ENCODE measurements at places on chromosomes 16 and 17.

- no peak for DNase-seq
These were observed 273.0 kb upstream of the TBX2 start for GRCh38 chr17:61126473-61127249.

GRCh38 chr16:27838536-27839175 lies 224.9 kb downstream of the GSG1L start:
- no peak for DNase-seq

GRCh38 chr16:4868026-4868425 lies 20.7 kb downstream of the UBN1 start:
- no peak for DNase-seq

- DNase-seq = no peak
These were observed 1.6 kb downstream of the HSD11B2 start for GRCh38 chr16:67432506-67432890.

DNA sequence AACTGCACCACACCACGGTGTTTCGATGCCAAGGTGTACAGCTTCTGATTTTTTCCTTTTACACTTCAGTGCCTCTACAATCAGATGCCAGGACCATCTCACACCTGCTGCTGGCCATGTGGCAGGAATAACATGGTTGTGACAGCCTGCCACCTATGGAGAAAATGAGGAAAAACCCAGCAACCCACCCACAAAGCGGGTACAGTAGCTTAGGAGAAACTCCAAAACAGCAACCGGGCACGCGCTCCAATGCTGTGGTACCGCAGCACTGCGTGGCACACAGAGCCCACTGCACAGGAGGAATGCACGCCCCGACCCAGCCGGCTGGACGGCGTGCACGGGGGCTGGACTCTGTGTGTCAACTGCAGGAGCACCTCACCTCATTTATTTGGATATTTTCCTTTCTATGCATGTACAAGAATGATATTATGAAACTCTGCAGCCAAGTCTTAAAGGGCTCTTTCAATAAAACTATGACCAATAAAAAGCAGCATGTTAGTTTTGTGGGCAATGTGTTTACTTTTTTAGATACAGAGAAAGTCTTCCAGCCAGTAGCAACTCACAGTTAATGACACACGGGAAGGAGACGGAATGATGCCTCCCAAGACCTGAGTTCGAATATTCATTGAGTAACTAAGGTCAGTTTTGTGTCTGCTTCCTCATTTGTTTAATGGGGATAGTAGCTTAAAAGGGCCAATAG lies 45.9 kb downstream of the MAP1LC3B start:
- no peak for DNase-seq

GRCh38 chr17:39706383-39706782 lies 6.5 kb downstream of the ERBB2 start:
- DNase-seq = no peak

DNA sequence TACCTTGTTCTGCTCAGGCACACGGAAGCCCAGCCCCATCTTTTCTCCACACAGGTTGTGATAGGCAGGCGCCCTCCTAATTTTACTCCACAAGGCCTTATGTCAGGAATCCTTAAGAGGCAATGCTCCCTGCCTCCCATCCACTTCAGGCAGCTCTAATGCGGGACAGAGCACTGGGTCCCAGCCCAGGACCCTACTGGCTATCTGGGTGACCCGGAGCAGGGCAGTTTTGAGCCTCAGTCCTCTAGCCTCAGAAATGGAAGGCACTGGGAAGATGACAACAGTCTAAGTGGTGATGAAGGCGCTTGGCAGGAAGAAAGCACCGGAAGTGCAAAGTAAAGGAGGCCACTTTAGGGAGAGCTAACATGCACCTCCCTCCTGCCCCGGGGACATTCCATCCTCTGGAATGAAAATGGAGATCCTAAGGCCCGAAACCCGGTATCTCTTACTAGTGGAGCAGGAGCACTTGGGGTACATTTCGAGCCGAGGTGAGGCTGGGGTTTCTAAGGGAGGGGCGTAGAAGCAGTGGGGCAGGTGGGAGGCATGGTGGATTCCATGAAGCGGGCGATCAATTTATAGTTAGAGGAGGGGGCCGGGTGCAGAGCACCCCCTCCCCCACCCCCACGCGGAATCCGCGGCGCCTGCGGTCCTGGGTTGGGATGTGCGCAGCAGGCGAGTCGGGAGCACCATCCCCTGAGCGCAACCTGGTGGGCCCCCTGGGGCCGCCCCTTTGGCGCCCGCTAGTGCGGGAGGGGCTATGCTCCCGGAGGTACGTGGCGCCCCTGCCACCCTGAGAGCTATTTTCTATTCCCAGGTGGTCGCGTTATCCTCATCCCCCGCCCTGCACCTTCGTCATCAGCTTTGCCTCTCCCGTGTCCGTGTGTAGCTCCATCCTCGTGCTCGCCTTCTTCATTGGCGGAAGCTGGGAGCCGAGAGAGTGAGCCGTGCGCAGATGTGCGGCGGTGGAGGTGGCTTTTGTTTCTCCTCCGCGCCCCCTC lies 4.9 kb downstream of the MT1F start:
- DNase-seq = peak; percentile 50

DNA sequence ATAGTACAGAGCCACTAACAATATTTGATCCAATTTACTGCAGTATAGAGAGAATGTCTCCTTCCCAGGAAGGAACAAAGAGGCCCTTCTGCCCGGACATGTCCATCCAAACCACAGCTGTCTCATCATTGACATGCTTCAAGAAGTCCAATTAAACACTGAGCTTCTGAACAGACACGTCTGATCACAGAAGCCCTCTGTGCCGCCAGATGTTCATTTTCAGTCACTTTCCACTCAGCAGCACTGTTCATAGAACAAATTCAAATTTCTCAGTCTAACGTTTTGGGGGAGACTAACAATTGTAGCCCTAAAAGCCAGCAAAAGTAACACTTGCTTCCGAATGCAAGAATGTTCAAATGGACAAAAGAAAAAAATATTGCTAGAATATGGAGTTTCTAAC lies 15.3 kb downstream of the ZC3H7A start:
- no peak for DNase-seq

- DNase-seq = no peak
These were observed 53.1 kb downstream of the CMIP start for GRCh38 chr16:81497690-81498089.

DNA sequence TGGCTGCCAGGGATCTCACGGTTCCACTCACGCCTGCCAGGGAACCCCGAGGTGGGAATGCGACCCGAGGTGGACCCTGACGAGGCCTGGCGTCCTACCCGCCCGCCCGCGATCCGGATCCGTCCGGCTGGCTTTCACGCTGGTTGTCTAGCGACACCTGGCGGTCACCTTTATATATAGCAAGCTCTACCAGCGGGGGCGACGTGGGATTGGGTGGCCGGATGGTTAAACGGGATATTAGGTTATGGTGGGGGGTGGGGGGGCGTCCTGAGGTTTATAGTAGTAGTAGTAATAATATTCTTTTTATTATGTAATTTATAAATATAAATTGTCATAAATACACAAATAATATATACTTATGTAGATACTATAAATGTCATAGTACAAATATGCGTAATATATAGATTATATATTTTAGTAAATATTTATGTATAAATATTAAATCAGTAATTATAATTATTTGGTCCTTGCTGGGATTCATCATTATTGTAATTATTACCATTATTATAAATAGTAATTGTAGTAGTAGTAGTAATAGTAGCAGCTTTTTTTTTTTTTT lies 136.9 kb downstream of the KCNJ12 start:
- peak; percentile 74 for DNase-seq

- no peak for DNase-seq
These were observed 10.9 kb downstream of the CLUH start for GRCh38 chr17:2700491-2701141.

DNA sequence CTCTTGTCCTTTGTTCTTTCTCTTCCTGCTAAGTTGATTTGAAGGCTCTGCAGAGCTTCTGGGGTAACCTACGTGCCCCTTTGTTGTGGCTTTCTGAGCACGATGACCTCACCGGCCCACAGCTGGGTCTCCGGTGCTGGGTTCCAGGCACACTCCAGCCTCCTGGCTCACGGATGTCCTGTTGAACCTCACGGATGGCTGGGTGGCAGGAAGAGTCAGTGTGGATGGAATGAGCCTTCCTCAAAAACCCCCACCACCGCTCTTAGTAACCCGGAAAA lies 116.0 kb downstream of the SOCS1 start:
- peak; percentile 23 for DNase-seq

- no peak for DNase-seq
These were observed 68.3 kb upstream of the TANC2 start for GRCh38 chr17:62897706-62898105.

DNA sequence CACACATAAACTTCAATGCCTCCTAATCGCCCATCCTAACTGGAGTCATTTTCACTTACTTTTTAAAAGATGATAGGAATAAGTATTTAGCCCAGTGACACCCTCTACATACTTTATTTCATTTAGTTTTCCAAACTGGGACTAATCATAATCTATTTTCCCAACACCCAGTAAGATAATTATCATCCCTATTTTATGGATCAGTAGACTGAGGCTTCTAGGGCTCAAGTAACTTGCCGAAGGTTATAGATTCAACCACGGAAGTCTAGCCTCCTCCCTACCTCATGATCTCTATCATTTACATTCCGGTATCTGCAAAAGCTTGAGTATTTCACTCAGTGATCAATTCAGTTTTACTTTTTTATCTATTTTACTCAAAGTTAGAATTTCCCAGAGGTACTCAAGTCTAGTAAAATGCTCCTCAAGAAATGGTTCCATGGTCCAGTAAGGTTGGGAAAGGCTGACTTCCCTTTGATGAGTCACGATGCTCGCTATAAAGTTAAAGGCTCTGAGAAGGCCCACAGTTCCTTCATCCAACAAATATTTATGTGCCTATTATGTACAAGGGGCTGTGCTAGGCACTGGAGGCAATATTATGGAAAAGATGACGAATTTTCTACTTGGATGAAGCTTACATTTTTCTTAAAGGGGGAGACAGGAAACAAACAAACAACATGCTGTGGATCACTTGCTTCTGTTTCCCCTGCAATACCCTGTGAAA lies 75.1 kb downstream of the TOX3 start:
- DNase-seq = no peak

DNA sequence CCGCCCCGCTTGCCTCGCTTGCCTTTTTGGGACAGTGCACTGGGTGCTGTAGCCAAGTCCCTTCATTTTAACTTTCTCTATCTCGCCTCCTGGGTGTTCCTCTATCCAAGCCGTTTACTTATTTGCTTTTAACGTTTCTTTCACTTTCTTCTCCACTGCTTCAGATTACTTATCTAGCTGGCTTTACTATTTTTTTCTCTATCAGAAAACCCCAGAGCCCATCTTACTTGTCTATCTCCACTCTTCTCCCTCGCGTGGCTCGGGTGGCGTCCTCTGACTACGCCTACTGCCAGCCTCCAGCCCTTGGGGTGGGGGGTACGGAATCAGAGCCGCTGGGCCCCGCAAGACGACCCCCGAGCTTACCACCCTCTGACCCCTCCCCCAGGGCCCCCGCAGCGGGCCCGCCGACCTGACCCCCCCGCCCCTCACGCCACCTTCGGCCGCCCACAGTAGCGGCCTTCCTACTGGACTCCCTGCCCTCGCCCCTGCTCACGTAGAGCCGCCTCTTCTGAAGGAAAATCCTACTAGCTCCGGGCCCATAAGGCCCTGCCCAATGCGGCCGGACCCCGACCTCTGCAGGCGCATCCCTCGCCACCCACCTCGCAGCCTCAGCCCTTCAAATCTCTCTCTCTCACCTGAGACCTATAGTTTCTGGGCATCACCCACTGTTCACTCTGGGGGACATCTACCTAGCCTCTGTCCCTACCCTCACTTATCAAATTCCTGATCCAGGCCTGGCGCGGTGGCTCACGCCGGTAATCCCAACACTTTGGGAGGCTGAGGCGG lies 1.0 kb upstream of the SLC12A4 start:
- DNase-seq = no peak

DNA sequence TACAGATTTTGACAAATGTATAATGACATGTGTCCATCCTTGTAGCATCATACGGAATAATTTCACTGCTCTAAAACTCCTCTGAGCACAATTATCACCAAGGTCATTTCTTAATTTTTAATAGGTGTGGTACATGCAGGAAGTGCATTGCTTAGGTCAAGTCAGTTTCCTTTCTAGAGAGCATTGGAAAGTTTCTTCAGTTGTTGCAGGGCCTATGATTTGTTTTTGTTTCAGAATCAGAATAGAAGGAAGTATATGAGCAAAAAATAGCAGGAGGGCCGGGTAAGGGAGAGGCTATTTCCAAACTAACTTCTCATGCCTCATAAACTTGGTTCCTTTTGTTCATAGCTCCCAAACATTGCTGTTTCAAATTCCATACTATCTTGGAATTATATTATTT lies 24.0 kb upstream of the SLFN5 start:
- DNase-seq = no peak

DNA sequence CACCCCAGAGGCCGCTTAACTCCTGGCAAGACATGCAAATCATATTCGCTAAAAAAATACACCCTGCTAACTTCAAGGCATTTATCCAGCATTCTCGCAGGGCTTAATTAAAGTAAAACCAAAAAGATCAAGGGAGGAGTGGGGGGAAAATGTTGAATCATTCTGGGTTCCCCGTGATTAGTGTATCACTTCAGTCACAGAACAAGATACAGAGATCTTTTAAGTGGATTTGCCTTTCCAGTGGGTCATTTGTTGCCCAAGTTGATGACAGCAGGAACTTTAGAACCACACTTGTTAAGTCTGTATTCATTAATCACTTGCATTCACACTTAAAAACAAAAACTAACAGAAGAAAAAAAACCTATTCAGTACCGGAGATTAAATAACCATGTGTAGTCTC lies 17.3 kb downstream of the CRYBA1 start:
- no peak for DNase-seq

DNA sequence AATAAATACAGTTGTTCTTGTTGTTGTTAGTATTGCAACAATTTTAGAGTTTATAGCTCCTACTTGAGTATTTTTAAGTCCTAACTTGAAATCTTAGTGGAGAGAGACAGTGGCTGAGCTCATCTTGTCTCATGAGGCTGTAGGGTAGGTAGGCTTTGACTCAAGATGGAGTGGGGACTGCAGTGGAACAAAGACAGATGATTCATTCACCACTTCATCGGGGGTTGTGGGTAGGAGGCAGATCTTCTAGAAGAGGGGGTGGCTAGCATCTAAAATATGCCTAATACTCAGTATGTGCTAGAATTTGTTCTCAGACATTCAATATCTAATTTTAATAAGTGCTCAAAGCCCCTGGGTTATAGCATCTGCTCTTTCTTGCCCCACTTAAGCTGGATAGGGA lies 13.1 kb upstream of the MMD start:
- no peak for DNase-seq

DNA sequence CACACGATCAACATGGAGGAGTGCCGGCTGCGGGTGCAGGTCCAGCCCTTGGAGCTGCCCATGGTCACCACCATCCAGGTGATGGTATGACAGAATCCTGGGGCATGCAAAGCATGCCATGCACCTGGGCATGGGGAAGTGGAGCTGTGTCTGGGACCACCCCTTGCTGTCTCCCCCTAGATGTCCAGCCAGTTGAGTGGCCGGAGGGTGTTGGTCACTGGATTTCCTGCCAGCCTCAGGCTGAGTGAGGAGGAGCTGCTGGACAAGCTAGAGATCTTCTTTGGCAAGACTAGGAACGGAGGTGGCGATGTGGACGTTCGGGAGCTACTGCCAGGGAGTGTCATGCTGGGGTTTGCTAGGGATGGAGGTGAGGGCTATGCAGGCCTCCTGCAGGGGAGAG lies 6.7 kb downstream of the IFI35 start:
- DNase-seq = no peak

GRCh38 chr16:56050916-56051315 lies 140.4 kb upstream of the GNAO1 start:
- no peak for DNase-seq

Data from stimulated activated CD4-positive, alpha-beta T cell treated with anti-CD3 and anti-CD28 coated beads, Interleukin-4, amount 100 ng/mL, for 1 hour (primary cell).